ENCODE measurements at places on chromosomes 5 and 9.

DNA sequence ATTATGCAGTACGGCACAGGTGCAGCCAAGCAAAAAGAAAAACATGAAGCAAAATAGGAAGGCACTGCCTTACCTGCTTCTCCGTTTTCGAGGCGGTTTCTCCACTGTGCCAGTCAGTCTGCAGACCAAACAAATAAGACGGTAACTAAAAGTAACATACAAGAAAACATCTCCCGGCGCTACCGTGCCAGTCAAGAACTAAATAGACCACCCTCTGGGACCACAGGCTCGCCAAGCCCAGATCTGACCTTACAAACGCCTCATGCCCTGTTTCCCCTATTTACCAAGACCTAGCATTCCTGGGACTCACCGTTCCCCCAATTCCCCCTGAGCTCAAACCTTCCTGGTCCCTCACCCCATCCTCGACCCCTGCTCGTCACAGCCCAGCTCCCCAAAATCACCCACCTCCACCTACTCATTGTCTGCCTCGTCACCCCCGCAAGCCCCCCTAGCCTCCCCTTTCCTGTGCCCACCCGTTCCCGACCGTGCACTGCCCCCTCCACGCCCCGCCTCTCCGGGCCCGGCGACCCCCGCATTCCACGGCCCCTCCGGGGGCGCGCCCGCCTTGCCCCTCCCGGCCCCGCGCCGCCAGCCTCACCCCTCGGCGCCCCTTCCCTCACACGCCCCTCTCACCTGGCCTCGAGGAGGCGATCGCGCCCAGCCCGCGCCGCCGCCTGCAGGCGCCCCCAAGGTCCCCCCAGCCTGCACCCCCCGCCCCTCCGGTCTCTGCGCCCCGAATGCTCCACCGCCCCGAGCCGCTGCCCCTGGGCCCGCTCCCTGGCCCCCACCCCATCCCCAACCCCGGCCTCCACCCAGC, 560 bp downstream of the SCAI start:
- peak; percentile 17 for DNase-seq

DNA sequence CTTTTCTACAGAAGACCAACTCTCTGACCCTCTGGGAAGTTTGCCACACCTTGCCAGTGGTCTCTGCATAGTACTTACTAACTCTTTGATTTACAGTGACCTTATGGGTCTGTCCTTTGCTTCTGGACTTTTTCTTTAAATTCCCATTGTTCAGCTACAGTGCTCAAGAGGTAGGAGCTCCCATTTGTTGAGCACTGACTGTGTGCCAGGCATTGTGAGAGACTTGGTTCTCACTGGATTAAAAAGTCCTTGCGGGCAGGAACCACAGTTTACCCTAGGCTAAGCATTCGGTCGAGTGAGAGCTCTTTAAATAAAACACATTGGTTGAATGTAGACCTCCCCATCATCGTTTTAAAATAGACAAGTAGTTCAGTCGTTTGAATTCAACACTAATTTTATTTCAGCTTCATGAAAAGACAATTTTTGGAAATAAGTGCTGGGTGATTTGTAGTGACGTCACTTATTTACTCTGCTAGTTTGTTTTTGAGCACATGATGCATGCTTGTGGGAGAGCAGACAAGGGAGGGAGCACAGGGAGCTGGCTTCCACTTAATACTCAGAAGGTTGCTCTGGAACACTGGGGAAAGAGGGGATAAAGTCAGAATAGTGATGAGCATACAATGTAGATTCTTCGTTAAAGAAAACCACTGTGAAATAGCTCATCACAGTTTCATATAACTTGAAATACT, 27.1 kb downstream of the RASGRF2 start:
- DNase-seq = no peak

GRCh38 chr9:126925876-126926275, 11.3 kb downstream of the RALGPS1 start:
- no peak for DNase-seq

- DNase-seq = no peak
Measured at GRCh38 chr5:125969814-125970171, 453.4 kb upstream of the GRAMD2B start.

DNA sequence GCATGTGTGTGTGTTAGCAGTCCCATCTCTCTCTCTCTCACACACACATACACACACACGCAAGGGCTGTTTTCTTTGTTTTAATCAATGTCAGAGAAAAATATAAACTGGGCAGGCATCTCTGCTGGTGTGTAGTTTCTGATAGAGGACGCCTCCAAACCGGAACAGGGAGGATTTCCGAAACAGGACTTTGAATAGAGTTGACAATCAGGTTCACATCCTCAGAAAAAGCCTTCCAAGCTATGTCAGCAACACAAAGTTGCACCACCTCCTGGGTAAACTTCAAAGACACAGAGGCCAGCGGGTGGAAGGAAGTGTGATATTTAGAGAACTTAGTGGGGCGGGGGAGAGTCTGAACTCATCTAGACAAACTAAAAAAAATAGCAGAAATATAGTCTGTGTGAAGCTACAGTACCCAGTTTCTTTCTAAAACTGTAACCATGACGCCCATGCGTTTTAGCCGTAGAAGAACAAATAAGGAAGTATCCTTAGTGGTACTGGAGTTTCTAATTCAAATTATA, 1.2 kb downstream of the ST8SIA4 start:
- peak; percentile 3 for DNase-seq

DNA sequence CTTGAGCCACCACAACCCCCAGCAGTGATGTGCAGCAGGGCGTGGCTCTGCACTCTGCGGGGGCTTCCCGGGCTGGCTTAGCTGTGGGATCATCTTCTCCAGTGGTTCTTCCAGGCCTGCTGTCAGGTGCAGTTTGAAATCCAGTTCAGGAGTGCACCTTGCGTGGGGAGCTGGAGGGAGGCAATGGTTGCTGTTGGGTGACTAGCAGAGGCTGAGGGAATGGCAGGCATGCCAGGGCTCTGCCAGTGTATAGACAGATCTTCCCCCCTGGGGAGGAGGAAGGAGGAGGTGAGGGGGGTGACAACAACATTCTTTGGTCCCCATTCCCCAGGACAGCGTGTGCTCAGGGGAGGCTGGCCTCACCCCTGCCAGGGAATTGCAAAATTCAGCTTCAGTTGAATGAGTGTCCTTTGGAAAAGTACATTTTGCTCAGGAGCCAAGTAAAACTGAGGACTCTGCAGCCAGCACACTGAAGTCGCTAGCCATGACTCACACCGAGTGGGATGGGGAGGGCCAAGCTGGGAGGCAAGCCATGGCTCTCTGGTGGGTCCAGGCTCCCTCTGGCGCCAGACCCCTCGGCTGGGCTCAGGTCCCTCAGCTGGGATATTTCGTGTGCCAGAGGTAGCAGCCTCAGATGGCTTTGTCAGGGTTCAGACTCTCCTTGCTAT, 35.0 kb downstream of the ERGIC1 start:
- peak; percentile 97 for DNase-seq

All from GM23248 (cell line).